ENCODE measurements at places on chromosomes 12 and 14.

DNA sequence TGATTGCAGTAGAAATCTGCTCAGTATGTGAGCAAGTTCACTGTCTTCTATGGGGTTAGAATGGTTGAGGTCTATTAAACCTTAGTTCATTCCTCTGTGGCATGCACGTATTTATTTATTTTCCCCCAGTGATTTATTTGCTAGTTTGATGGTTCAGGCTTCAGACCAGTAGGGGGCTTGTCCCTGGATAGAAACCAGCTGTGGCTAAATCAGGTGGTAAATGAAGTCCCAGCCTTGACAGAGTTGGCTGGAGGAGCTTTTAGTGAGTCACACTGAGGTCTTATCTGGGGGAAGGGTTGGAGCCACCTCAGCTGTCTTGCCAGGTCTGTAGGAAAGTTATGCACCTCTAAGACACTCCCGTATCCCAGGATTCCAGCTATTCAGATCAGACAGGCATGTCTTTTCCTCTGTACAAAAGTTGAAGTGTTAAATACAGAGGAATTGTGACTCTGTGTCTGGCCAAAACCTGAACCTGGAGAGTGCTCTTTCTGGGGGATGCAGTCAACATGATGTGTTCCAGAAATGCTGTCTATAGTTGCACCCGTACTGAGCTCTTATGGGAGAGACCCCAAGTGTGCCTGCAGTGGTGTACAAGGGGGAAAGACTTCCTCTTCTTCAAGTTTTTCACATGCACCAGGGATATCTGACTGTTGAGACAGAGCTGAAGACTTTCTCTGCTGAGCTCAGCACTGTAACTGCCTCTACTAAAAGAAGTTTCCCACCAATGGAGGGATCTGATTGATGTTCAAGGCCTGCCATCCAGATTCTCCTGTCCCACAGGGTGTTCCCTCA lies 1322.1 kb downstream of the TMEM121 start:
- DNase-seq = no peak

GRCh38 chr12:89893972-89894706 lies 185.5 kb upstream of the ATP2B1 start:
- DNase-seq = peak; percentile 48

GRCh38 chr12:98530068-98530467 lies 14.7 kb downstream of the TMPO start:
- DNase-seq = no peak

DNA sequence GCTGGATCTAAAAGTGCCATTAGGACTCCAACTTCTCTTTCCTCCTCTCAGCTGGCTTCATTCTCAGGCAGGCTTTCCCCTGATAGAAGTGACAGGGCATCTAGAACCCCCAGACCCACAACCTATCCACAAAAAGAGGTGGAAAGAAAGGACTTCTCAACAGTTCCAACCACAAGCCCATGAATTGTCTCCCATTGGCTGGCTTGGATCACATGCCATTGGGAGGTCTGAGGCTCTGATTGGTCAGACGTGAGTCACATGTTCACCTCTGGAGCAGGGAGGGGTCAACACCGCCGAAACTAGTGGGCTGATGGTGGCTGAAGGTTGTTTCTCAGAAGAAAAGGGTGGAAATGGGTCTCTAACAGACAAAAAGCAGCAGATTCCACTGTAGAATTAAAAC lies 47.2 kb downstream of the DRAM1 start:
- no peak for DNase-seq

GRCh38 chr12:15584366-15585041 lies 204.7 kb downstream of the EPS8 start:
- peak; percentile 80 for DNase-seq

- no peak for DNase-seq
These were observed 23.4 kb upstream of the FSCB start for GRCh38 chr14:44530475-44530874.

GRCh38 chr12:26790645-26790994 lies 42.4 kb downstream of the ITPR2 start:
- DNase-seq = no peak

- no peak for DNase-seq
These were observed 1044.8 kb downstream of the BCL11B start for GRCh38 chr14:98227000-98227726.

GRCh38 chr12:120013659-120014380 lies 24.8 kb downstream of the BICDL1 start:
- DNase-seq = peak; percentile 27

DNA sequence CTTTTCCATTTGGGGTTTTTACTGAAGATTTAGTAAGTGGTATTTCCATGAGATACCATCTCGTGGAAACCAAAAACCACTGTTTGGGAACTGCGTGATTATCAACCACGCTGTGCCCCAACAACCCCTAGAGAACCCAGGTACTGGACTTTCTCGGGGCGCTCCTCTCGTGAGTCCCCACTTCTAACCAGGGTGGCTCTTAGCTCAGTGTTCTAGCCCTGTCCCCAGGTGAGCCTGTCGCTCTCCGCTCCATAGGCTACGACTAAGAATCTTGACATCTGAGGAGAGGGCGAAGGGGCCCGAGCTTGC lies 686 bp downstream of the MCRS1 start:
- DNase-seq = no peak

GRCh38 chr14:94539181-94539580 lies 22.1 kb upstream of the SERPINA4 start:
- DNase-seq = no peak

- DNase-seq = no peak
These were observed 12.1 kb upstream of the GALNT9 start for GRCh38 chr12:132341318-132342050.

- peak; percentile 14 for DNase-seq
These were observed 155.5 kb downstream of the ZFP36L1 start for GRCh38 chr14:68637106-68638021.

- DNase-seq = peak; percentile 86
These were observed 410.3 kb downstream of the SLC6A15 start for GRCh38 chr12:84502180-84502860.

DNA sequence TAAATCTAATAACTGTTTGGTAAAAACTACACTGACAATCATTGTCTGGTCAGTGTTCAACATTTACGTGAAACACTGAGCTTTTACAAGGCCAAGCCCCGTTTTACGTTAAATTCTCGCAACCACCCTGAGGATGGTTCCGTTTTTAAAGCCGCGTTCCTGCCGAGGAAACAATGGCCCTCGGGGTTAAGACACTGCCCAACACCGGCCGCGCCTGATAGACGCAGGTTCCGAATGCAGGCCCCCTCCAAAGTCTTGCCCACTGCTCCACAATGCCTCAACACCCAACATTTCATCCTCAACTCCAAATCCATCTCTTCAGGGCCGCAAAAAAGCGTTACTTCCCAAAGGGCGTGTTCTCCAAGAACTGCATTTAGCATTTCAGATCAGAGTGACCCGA lies 953 bp upstream of the SNRPF start:
- DNase-seq = no peak

DNA sequence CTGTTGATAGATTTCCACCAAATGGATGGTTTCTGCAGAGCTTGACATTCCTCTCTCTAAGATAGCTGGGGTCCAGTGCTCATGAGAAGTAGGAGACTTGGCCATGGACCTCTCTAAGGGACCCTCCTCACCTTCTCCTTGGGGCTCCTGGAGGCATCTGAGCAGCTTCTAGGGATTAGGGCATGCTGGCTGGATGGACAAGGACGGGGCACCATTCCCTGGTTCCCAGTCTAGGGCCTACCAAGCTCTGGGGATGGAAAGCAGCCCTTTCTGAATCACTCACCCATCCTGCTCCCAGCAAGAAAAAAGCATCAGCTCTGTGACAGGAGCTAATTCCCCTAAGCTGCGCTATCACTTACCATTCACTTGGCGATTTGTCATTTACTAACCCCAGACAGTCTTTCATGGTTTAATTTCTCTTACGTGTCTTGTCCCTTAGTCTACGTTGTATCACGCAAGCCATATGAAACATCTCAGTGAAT lies 39.5 kb downstream of the VWF start:
- DNase-seq = no peak

DNA sequence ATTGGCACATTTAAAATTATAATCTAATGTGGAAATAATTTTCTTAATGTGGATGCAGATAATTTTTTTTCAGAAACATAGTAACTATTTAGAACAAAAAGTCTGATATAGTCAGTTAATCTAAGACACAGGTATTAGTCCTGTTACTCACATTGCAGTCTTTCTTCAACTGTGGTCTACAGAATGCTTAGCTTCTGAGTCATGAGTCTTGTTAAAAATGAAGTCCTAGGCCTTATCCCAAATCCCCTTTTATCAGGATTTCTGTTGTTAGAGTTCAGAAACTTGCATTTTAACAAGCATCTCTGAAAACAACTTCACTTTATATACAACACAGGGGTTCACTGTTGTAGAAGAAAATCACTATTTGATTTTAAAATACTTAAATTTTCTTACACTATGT lies 112.2 kb downstream of the SLC16A7 start:
- peak; percentile 68 for DNase-seq

Measured in epithelial cell of esophagus (primary cell).